ENCODE measurements at places on chromosomes 4 and X.

DNA sequence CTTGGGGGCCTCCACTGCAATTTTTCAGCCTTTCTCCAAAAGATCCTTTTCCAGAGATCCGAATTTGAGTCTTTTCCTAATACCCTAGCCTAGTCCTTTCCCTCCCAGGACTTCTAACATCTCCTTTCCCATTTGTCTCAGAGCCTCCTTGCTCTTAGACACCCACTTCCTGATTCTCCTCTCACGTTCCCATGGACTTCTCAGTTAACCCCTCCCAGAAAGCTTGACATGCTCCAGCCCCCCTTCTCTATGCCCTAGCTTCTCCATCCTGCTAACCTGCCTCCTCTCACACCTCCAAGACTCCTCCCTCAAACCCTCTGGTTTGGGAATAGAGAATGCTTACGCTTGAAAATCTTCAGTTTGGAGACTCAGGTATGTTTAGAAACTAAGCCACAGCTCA, 2.5 kb downstream of the UBA1 start:
- no peak for DNase-seq

- DNase-seq = no peak
Measured at GRCh38 chr4:1608196-1608820, 75.8 kb downstream of the FAM53A start.

DNA sequence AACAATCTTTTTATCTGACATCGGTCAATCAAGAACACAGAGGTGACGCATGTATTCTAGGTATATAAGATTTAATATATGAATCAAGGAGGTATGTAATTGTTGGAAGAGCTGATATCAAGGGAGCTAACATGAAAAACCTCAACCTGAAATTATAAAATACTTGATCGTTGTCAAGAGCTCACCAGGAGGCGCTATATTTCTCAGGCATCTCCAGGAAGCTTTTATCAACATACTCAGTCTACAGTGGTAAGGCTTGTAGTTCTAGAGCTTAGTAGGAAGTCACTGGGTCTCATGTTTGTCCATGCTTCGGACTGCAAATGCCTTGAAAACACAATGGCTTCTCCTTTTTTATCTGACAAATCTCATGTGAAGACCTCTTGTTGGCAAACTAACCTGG, 156.1 kb downstream of the GRXCR1 start:
- no peak for DNase-seq

- no peak for DNase-seq
Measured at GRCh38 chr4:126221717-126222340, 907.1 kb downstream of the FAT4 start.

GRCh38 chrX:18575744-18576143, 96.2 kb downstream of the RS1 start:
- no peak for DNase-seq

- no peak for DNase-seq
Measured at GRCh38 chr4:4884611-4885010, 25.1 kb downstream of the MSX1 start.

DNA sequence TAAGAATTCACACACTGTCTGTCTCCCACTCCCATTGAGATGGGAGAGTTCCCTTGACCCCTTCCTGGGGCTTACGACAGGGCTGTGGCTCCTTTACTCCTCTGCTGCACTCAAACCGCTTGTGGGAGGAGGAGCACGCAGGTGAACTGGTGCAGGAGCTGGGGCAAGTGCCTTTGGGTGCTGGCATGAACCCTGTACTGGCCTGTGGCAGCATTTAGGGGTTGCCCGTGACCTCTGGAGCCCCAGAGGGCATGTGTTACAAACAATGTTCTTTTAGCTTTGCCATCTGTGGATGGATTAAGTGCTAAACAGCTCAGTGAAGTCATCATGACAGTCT, 21.8 kb upstream of the FTHL17 start:
- DNase-seq = no peak

DNA sequence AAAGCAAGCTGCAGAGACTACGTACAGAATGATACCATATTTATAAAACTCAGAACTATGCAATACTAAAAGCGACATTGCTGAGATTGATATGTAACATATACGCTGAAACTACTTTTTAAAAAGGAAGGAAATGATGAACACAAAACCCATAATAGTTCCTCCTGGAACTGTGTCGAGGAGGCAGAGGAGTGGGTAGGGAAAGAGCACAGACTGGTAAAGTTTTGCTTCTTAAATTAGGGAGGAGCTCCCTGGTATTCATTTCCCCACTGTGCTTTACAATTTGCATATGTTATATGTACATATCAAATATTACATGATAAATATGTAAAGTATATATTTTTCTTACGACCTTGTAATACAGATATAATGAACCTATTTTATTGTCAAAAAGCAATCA, 13.9 kb downstream of the UFSP2 start:
- DNase-seq = no peak

DNA sequence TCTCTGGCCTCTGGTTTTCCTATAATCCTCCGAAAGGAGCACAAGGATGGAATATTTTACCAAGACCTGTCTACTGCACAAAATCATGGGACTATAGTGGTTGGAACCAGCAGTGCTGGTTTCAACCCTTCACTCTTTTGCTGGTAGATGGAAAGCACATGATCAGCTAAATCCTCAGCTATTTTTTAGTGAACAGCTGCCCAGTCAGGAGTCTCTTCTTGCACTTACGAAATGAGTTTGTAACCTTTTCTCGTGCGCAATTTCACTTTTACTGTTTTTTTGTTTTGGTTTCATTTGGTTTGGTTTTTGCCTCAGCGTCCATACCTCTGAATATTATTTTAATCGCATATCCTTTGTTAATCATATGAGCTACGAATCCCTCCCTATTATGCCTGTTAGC, 418.5 kb upstream of the CPEB2 start:
- no peak for DNase-seq

GRCh38 chr4:93002240-93002639, 698.5 kb downstream of the GRID2 start:
- DNase-seq = no peak

- no peak for DNase-seq
Measured at GRCh38 chr4:10117359-10118047, 904 bp upstream of the WDR1 start.

GRCh38 chr4:16161851-16162408, 64.3 kb downstream of the TAPT1 start:
- DNase-seq = no peak

DNA sequence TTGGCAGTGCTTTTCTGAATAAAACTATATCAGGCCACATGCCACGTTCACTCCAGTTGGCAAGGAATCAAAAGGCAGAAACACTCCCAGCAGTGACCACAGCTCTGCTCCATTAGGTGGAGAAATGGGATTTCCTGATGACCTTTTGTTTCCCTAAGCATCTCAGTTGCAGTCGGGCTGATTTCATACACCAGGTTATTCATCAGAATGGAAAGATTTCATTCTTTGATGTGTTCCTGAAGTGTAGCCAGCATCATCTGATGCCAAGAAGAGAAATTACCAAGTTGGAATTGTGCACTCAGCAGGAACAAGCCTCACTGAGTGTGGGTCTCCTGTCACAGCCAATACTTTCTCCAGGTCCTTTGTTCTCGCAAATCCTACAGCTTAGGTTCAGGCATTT, 193.7 kb downstream of the SPATA18 start:
- no peak for DNase-seq

- no peak for DNase-seq
Measured at GRCh38 chrX:130039847-130040246, 57.4 kb downstream of the BCORL1 start.

- DNase-seq = no peak
Measured at GRCh38 chr4:164617911-164618310, 136.0 kb upstream of the SMIM31 start.

Data from HCT116 (cell line).